ENCODE measurements at places on chromosomes 7 and 10.

DNA sequence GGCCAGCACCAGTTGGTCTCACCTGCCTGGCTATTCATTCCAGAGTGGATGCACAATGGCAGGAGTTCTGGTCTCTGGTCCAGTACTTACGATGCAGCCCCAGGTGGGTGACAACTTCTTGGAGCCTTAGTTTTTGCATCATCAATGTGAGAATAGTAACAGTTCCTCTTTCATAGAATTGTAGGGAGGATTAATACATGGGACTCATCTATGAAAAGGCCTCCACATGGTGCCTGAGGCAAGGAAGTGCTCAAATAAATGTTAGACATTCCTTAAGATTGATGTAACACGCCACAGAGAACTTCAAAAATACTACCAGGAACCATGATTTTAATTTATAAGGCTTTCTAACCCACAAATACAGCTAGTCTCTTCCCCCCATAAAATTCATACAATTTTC, 120.1 kb upstream of the CHST15 start:
- no peak for ATAC-seq

- peak; percentile 52 for ATAC-seq
These were observed 121.7 kb downstream of the EVX1 start for GRCh38 chr7:27364344-27364758.

GRCh38 chr7:99579956-99580777, 17.9 kb upstream of the TMEM225B start:
- peak; percentile 97 for ATAC-seq

GRCh38 chr7:33904681-33905388, 504 bp upstream of the BMPER start:
- ATAC-seq: peak; percentile 83

DNA sequence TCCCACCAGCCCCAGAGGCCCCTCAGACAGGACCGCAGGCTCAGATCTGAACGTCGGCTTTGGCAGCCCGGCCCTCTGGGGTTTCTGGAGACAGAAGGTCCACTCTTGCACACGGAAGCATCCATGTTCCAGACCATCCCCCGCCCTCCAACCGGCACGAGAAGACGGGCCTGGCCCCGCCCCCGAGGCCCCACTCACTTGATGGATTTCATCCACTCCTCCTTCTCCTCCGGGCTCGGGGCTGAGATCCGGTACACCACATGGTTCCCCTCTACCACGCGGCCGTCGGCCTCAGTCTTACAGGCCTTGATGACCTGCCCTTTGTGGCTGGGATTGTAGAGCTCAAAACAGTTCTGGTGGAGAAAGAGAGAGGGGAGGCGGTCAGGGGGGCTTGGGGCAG, 107.3 kb downstream of the CYTH3 start:
- ATAC-seq: no peak

- peak; percentile 72 for ATAC-seq
These were observed 624 bp upstream of the CEP55 start for GRCh38 chr10:93495654-93496321.

DNA sequence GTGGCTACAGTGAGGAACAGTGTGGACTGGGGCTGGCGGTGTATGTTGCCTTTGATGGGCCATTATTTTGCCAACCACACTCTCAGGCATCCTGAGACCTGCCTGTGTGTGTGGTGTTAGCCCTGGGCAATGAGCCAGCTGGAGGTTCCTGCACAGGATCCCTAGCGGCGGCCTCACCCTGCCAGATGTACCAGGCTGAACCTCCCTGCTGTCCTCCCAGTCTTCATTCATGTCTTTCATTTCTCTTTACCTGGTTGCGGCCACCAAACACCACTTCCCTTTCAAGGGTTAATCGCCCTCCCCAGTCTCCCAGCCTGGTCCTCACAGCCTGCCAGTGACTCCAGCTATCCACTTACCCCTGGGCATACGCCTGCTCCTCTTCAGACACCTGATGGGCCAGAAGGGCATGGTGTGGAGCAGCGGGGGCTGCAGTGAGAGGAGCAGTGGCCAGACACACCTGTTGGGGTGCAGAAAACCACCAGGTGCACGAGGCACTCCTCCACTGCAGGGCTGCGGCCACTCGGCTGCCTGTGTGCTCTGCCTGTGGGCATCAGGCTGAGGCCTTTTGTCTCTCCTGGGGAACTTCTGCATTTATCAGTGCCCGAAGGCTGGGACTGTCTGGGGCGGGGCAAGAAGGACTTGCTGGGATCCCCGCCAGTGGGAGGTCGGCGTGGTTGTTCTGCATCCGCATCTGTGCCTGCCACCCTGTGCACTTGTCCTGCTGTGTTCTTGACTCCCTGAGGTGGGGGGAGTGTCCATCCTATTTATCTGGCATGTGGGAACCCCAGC, 111.6 kb downstream of the ARHGAP22 start:
- no peak for ATAC-seq

- ATAC-seq: peak; percentile 40
These were observed 104.9 kb upstream of the C7orf33 start for GRCh38 chr7:148485618-148486017.

DNA sequence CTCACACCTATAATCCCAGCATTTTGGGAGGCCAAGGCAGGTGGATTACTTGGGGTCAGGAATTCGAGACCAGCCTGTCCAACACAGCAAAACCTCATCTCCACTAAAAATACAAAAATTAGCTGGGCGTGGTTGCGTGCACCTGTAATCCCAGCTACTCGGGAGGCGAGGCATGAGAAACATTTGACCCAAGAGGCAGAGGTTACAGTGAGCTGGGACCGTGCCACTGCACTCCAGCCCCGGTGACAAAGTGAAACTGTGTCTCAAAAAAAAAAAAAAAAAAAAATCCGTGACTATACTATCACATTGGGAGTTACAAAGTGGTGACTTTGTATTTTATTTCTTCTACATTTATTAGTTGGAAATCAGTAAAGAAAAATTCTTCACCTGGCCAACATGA, 101.2 kb downstream of the EPC1 start:
- no peak for ATAC-seq

GRCh38 chr7:2873686-2874551, 29.8 kb upstream of the GNA12 start:
- ATAC-seq: peak; percentile 35

DNA sequence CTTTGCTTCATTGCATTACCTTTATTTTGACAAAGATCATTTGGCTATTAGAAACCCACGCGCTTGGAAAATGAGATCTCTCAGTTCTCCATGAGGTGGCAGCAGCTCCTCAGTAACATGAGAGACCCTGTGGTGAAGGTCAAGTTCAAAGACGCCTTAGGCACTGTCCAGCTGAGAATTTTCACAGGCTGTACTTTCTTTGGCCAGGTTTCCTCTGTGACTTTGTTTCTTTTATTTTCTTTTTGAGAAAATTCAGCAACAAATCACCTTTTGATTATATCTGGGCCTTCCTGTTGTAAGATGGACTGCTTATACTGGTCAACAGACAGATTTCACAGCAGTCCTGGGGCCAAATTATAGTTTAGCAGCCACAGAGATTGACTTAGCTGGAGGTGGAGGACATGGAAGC, 54.5 kb downstream of the RAB18 start:
- peak; percentile 60 for ATAC-seq

Data from motor neuron (in vitro differentiated cells).